Fibroblast of the conjunctiva (primary cell): ENCODE measurements at places on chromosomes 2 and 18.

DNA sequence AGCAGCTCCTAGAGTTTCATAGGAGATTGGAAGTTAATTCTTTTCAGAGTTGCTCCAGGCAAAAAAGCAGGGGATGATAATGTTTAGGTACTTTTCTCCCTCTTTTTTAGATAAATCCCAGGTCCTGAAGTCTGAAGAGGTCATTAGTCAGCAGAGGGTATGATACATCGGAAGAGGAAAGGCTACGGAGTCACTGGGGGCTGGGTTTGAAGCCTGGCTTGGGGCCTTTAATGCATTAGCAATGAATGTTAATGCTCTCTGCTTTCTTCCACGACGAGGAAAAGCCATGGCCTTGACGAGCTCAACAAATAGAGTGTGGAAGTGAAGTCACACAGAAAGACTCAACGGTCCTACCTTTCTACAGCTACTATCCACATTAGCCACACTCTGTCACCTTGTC lies 235.1 kb downstream of the NCKAP5 start:
- DNase-seq: no peak

DNA sequence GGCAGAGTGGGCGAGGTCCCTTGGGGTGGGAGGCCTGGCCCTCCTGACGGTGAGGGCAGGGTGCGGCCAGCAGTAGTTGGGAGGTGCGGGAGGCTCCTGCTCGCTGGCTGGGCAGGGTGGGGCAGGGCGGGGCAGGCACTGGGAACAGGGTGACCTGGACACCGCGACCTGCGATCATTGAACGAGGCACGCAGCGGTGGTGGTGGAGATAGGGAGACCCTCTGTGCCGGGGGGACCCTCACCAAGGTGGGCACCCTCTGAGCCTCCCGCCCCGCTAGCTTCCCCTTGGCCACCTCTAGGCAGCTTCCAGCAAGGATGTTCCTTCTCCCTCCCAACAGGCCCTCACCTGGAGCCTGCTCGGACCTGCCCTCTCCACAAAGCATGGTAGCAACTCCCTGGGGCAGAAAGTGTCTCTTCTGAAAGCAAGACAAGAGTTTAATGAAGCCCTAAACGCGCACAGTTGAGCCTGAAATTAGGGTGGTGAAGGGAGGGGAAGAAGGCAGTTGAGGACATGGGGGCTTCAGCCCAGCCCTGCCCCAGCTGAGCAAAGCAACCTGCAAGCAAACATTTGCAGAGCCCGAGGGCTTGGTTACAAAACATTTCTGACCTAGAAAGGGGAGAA lies 15.4 kb upstream of the FOSL2 start:
- no peak for DNase-seq

GRCh38 chr2:221465776-221466175 lies 106.3 kb downstream of the EPHA4 start:
- DNase-seq: no peak

- no peak for DNase-seq
Measured at GRCh38 chr2:142423603-142424002, 292.8 kb upstream of the LRP1B start.

DNA sequence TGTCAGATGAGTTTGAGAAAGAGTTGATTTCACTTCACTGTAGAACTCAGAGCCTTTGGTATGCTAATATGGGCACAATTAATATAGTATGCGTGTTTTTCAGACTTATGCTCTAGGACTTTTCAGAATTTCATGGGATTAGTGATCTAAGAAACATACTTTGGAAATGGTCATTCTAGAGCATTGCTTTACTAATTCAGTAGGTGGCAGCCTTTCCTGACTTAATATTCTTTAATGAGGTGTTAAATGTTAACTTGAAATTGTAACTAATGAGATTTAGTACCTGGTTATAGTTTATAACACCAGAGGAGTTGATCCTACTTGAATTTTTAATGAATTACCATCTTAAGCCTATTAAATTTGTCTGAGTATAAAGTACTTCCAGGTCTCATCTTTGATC lies 28.4 kb downstream of the ACTR2 start:
- no peak for DNase-seq

- DNase-seq: no peak
Measured at GRCh38 chr2:224442071-224442967, 40.4 kb upstream of the FAM124B start.

DNA sequence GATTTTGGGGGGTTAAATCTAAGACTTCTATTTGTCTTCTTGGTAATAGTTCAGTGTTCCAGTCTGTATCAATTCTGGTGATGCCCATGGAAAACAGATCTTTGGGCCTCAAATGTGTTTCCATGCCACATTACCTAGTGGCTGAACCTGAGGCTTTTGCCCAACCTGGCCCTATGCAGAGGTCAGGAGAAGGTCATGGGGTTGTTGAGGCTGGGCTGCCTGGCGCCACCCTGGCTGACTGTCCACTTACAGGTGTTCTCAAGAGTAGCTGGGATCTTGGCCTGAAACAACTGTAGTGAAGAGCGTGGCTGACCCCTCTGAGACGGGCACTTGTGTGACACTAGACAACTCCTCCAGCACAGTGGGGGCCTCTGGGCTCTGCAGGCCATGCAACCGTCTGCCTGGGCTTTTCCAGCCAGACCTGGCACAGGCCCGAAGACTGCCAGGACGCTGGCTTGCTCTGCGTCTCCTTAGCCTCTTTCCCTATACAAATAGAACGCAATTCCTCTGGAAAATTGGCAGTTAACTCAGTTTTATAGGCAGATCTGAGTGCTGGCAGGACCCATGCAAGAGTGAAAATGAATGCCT lies 127.8 kb downstream of the TRIM43 start:
- no peak for DNase-seq

GRCh38 chr18:45136381-45137086 lies 455.8 kb downstream of the SETBP1 start:
- DNase-seq: no peak

DNA sequence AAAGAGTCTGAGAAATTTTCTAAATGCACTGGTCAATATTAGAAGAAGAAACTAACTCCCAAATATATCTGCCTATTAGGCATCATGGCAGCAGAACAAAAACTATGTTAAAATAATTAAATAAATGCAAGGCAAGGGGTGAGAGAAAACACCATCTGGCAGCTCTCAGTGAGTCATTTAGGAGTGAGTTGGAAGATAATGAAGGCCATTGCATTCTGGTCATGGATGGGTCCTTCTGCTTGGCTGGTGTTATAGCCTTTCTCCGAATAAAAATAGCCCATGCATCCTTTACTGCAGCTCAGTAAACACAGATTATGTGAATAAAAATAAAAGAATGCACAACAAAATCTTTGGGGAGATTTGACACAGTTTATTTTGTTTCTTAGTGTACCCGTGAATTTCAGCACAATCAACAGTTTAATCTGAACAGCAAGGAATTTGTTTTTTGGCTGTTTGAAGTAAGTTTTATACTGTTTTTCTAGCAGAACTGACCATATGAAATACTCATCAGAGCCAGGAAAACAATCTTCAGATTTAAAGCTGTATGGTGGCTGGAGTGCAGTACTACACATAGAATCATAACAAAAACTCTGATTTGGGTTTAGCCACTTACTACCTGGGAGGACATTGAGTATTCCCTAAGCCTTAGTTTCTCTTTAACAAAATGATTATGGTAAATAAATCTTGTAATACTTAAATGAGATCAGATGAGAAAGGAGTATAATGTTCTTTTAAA lies 225.1 kb upstream of the ITGA4 start:
- no peak for DNase-seq

DNA sequence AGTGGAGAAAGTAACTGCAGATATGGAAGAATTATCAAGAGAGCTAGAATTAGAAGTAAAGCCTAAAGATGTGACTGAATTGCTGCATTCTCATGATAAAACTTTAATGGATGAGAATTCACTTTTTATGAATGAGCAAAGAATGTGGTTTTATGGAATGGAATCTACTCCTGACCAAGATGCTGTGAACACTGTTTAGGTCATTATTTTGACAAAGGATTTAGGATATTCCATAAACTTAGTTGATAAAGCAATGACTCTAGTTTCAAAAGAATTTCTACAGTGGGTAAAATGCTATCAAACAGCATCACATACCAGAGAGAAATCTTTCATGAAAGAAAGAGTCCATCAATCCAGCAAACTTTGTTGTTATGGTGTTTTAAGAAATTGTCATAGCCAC lies 1317.7 kb upstream of the ACVR2A start:
- DNase-seq: no peak

DNA sequence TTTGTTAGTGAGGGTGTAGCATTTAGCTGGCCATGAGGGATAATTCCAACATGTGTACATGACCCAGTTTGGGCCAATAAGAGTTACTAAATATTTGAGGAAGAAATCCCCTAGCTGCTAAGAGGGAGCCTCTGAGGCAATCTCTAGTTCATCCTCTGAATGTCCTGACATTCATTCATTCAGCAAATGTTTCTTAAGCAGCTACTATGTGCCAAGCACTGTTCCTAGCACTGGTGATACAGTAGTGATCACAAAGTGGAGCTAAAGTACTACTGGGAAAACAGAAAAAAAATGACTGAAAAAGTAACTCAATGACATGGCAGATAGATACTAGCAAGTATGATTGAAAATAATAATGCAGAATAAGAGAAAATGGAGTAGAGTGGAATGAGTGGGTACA lies 79.8 kb upstream of the PID1 start:
- no peak for DNase-seq

DNA sequence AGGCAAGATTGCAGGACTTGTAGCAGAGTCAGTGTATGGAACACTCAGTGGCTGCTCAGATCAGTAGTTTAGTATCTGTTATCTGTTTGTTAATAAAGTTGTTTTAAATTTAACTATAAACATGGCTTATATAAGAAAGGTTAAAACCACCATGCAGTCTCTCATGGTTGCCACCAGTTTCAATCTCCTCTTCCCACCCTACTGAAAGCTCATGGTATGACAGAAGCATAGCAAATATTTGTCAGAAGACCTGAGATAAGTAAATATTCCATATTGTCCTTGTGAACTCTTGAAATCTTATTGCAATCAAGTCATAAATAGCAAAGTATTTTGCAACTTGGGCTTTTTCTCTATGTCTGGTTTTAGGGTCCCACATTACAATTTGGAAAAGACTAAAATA lies 2.1 kb upstream of the COL5A2 start:
- no peak for DNase-seq

GRCh38 chr2:132519566-132519965 lies 103.0 kb downstream of the GPR39 start:
- DNase-seq: no peak

DNA sequence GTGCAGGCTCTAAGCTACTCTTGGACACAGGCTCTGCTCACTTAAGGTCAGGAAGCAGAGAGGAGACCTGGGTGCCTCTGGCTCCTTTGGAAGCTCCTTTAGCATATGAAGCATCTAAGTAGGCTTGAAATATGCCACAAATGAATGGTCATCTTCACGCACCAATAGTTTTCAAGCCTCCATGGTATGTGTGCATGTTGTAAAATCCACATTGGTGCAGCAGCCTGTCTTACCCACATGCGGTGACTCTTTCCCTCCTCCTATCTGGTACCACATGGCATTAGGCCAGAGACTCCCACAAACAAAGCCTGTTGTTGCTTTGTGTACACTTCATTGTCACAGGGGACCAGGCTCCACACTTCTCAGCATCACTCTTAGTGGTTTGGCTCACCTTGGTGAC lies 442.2 kb upstream of the RAB12 start:
- DNase-seq: no peak

DNA sequence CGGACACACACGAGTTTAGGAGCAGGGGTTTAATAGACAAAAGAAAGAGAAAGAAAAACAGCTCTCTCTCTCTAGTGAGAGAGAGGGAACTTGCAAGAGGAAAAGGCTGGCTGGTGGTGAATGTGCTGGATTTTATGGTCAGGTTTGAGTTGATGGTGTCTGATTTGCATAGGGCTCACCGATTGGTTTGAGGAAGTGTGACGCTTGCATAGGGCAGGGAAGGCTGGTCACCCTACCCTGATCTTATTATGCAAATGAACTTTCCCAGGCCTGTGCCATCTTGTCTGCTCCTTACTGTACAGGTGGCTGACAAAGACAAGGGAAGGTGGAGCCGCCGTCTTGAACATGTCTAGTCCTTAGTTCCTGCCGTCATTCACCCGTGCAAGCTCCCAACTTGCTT lies 408.9 kb downstream of the RIT2 start:
- no peak for DNase-seq

GRCh38 chr2:24015562-24016375 lies 5.9 kb downstream of the MFSD2B start:
- peak; percentile 43 for DNase-seq

GRCh38 chr18:67509741-67510391 lies 6.7 kb downstream of the DSEL start:
- DNase-seq: peak; percentile 36
